Fibroblast of skin of scalp (primary cell): ENCODE measurements at places on chromosomes 3 and 15.

DNA sequence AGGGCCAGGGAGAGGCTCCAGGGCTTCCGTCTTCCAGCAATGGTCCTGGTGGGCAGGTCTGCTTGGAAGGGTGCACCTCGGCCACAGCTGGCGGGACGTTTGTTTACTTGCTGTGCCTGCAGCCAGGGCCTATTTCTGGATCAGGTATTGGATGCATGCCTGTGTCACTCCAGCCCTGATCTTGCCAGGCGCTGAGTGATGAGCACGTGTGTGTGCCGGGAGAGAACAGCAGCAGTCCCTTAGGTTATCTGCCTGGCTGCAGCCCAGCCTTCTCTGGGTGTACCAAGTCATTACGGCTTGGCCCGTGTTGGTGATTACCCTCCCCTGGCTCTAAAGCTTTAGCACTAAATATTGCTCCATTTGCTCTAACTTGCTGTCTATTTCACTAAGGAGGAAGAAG, 14.9 kb downstream of the CCDC32 start:
- no peak for DNase-seq

DNA sequence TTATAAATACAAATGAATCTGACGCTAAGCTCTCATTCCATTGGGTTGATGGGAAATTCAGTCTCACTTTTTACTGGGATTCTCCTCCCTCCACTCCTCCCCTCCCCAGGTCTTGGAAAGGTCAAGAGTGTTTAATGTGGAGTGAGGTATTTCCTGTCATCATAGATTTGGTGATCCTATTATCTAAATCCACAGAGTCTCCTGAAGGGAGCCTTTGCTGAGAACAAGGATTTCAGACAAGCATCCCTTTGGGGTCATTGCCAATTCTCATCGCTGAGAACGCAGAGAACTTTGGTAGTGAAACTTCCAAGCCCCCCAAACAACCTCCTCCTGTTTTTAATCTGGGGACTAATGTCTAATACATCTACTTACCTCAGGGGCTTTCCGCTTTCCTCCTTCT, 297.9 kb downstream of the OTOL1 start:
- DNase-seq, result no peak

- DNase-seq, result no peak
These were observed 198.0 kb downstream of the EPHB1 start for GRCh38 chr3:134993011-134993410.

DNA sequence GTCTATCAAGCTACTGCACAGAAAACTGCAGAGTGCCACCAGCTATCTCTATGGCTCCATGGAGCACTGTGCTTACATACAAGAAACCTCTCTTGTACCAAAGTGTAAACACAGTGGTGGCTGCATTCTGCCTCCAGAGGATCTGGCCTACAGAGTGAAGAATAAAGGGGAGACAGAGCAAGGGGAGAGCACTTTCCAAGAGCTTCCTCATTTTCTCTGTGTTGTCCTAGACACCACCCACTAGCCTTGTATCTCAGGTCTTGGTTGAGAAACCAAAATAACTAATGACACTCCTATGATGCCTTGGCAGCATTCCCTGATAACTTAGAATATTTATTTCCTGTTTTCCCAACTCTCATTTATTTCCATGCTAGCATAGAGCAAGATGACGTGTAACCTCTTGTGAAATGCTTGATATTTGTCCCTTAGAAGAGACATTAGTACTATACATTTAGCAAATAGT, 56.9 kb upstream of the PHLDB2 start:
- DNase-seq, result peak; percentile 95

DNA sequence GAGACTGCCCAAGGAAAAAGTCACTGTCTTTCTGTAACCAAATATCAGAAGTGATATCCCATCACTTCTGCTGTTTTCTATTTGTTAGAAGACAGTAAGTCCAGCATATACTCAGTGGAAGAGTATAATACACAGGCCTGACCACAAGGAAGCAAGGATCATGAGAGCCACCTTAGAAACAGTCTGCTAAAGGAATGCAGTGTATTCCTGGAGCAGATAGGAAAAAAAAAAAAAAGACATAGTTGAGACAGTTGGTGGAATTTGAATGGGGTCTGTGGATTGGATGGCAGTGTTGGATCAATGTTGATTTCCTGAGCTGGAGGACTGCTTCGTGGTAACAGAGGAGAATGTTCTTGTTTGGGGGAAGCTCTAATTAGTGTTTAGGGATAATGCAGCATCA, 26.5 kb upstream of the FBXL2 start:
- DNase-seq, result peak; percentile 9
